ENCODE measurements at places on chromosomes 2 and 18.

- DNase-seq: peak; percentile 27
Measured at GRCh38 chr2:207662203-207662602, 37.0 kb upstream of the METTL21A start.

- DNase-seq: no peak
Measured at GRCh38 chr2:15363734-15364133, 197.4 kb downstream of the NBAS start.

GRCh38 chr2:153510996-153511395, 32.4 kb upstream of the RPRM start:
- no peak for DNase-seq

DNA sequence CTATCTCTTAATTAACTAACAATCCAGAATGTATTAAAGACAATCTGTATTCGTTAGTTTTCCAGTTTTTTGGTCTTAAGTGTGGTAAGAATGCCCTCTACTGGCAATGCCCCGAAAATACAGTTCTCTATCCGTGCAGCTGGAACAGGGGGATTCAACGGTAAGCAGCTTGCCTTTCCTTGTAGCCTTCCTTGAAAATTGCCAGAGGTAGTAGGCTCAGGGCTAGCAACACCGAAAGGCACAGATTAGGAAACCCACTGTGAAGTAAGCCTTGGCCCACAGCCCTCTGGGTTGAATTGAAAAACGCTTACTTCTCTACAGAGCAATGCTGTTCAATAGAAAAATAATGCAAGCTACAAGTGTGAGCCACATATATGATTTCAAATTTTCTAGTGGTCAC, 17.1 kb upstream of the VPS4B start:
- DNase-seq: peak; percentile 72

DNA sequence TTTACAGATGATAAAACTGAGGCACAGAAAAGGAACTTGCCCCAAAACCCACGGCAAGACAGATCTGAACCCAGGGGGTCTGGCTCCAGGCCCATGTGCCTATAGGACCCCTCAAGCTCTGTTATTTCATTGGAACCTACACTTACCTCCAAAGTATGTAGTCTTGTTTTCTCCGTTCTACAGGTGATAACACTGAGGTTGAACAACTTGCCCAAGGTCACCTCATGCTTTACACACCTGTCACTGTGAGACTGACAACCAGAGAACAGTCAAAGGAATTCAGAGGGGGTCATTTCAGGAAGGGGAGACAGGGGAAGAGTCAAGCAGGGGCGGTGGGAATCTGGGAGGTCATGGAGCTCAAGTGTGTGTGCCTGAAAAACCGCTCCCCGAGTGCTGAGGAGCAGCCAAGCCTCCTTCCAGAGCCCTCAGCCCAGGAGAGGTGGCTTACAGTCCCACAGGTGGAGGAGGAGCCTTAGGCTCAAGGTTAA, 47.7 kb downstream of the SERTAD2 start:
- DNase-seq: no peak

DNA sequence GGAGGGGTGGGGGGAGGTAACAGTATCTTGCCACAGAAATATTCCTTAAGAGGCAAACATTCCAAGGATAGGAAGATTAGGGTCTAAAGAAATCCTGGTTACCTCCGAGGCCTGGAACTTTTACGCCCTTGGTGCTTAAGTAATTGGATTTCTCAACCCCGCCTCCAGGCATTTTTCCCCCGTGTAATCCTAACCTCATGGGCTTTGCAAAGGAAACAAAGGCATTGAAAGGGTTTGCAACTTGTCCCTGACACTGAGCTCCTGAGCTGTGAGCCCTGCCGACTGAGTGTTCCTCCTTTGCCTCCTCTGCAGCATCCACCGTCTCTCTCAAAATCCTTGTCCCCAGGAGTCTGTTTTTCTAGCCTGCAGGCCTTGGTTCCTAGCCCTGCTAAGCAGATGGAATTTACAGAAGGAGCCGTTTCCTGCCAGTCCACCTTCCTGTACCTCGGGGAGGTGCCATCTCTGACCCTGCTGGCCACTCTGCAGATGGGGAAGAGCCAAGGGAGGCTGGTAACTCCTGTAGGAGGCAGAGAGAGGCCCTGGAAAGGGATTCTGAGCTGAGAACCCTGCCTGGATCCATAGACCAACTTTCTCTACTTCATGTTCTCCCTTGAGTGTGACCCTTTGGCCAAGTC, 24.2 kb downstream of the TET3 start:
- DNase-seq: no peak

- DNase-seq: no peak
Measured at GRCh38 chr2:192675681-192676080, 480.9 kb upstream of the TMEFF2 start.

GRCh38 chr2:145416640-145417039, 896.7 kb upstream of the ZEB2 start:
- no peak for DNase-seq

- no peak for DNase-seq
Measured at GRCh38 chr2:98280376-98281102, 65.7 kb upstream of the CNGA3 start.

GRCh38 chr2:45777996-45778719, 126.7 kb downstream of the PRKCE start:
- DNase-seq: no peak

Data from CD4-positive, alpha-beta T cell treated with Interleukin-17A for 1 hour (primary cell).